ENCODE measurements at places on chromosomes 12 and 14. TPM values are rescaled to one million over a fixed set of nuclear protein-coding genes. Genes with fewer than 3 reads are reported as not detected.

Gene ZNF10
- 5.6 TPM for total RNA-seq

Gene PPP1R36
- total RNA-seq = under 0.01 TPM

Gene KRT5
- 4.1 TPM for total RNA-seq

Gene SMAGP
- 6.6 TPM for total RNA-seq

Gene TAS2R30
- total RNA-seq = 0.78 TPM

Gene NPC2
- 435 TPM for total RNA-seq

Gene KRT85
- not detected for total RNA-seq

Gene FGF23
- not detected for total RNA-seq

Gene FAM177A1
- total RNA-seq = 11.4 TPM

Gene PRPF40B
- total RNA-seq = 7.2 TPM

Gene KRT82
- not detected for total RNA-seq

Gene CCDC197
- not detected for total RNA-seq

Gene C12orf54
- total RNA-seq = not detected

Gene TAS2R8
- 0.08 TPM for total RNA-seq

Gene ZNF641
- 1.3 TPM for total RNA-seq

Gene DEGS2
- not detected for total RNA-seq

Gene FAIM2
- 3.5 TPM for total RNA-seq

Gene LRTM2
- total RNA-seq = not detected

Gene POTEG
- not detected for total RNA-seq

Gene PMCH
- not detected for total RNA-seq

Gene ARHGEF25
- total RNA-seq = 22.4 TPM

Gene FIGNL2
- 0.13 TPM for total RNA-seq

Gene SLC24A4
- not detected for total RNA-seq

Gene IAPP
- not detected for total RNA-seq

Gene TAS2R31
- total RNA-seq = 0.39 TPM

Gene SCN8A
- 3.7 TPM for total RNA-seq

Gene CD163
- total RNA-seq = not detected

Gene FAM90A1
- total RNA-seq = 0.13 TPM
